ENCODE measurements at places on chromosomes 16 and 17.

- no peak for DNase-seq
Measured at GRCh38 chr16:49643429-49644144, 212.3 kb downstream of the ZNF423 start.

GRCh38 chr16:86732621-86733295, 154.4 kb downstream of the FOXL1 start:
- DNase-seq: no peak

GRCh38 chr16:82862057-82862456, 235.3 kb downstream of the CDH13 start:
- DNase-seq: no peak

DNA sequence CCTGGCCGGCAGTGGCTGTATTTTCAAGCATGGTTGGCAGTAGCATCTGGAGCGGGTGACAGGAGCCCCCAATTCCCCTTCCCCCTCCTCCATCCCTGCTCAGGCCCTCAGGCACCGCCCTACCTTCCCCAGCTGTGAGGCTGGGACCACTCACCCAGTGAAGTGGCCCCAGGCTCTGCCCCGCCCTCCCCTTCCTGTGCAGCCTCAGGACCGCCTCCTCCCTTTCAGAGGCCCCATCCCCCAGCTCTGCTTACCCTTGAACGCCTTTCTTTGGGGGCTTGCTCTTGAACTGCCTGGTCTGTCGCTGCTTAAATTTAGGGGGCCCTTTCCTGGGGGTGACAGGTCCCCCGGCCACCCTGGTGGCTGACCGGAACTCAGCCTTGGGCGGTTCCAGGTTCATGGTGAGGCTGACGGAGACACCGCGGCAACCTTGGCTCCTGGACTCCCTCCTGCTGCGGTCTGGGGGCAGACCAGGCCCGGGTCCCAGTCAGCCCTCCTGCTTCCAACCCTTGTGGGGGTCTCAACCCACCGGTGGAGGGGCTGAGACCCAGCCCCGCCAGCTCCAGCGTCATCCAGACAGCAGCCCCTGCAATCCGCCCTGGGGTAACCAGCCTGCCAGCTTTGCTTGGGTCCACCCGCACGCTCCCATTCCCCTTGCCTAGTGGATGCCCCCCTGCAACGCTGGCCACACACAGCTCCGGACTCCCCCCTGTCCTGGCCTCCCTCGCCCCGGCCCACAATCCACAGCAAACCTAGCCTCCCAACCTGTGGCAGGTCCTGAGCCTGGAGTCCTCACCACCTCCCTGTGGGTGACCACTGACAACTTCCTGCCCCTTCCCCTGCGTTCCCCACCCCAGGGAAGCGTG, 3.2 kb downstream of the PDE6G start:
- DNase-seq: no peak

- no peak for DNase-seq
Measured at GRCh38 chr16:65845466-65846209, 520.9 kb upstream of the CDH5 start.

Data from CD4-positive, alpha-beta T cell treated with Interleukin-17A for 1 hour (primary cell).